ENCODE measurements at places on chromosomes 1 and 21. TPM values are rescaled to one million over a fixed set of nuclear protein-coding genes. Genes with fewer than 3 reads are reported as not detected.

- DNase-seq, result no peak
- H3K27me3 ChIP-seq, result no peaks in the 10 kb centered on the region
- peaks cover 25% of the 10 kb centered on the region for H3K4me1 ChIP-seq
- no peak overlapping the region for H3K4me3 ChIP-seq
- no peaks in the 10 kb centered on the region for H3K36me3 ChIP-seq
Observed at GRCh38 chr1:85363521-85363920, 87.1 kb upstream of the BCL10 start.

Gene LAPTM5
- 0.25 TPM for polyA plus RNA-seq

- peaks cover 23% of the 10 kb centered on the region for H3K27me3 ChIP-seq
- H3K36me3 ChIP-seq, result no peaks in the 10 kb centered on the region
- no peaks in the 10 kb centered on the region for H3K4me1 ChIP-seq
- no peak overlapping the region for H3K4me3 ChIP-seq
Observed at GRCh38 chr1:166882893-166883292, 6.8 kb upstream of the TADA1 start.

- H3K27me3 ChIP-seq, result no peaks in the 10 kb centered on the region
- H3K27ac ChIP-seq, result no peak overlapping the region
- H3K4me1 ChIP-seq, result peaks cover 6% of the 10 kb centered on the region
Observed at GRCh38 chr1:183219616-183220009, 33.5 kb downstream of the LAMC2 start.

GRCh38 chr21:32753818-32754585 lies 17.6 kb downstream of the PAXBP1 start:
- no peak overlapping the region for H3K4me3 ChIP-seq
- no peak for DNase-seq
- no peaks in the 10 kb centered on the region for H3K27me3 ChIP-seq
- no peaks in the 10 kb centered on the region for H3K4me1 ChIP-seq
- H3K27ac ChIP-seq, result no peak overlapping the region
- peaks cover 4% of the 10 kb centered on the region for H3K36me3 ChIP-seq

- DNase-seq, result no peak
- no peak within 1 kb of the TSS for H3K27ac ChIP-seq
- no peaks in the 10 kb centered on the region for H3K4me1 ChIP-seq
- no peak within 1 kb of the TSS for H3K4me3 ChIP-seq
Observed at GRCh38 chr1:230747127-230747730, at the start of gene CAPN9. Gene CAPN9, plus strand, starts transcription at chr1:230747388. Its CDS starts 109 bp downstream, at chr1:230747497.

DNA sequence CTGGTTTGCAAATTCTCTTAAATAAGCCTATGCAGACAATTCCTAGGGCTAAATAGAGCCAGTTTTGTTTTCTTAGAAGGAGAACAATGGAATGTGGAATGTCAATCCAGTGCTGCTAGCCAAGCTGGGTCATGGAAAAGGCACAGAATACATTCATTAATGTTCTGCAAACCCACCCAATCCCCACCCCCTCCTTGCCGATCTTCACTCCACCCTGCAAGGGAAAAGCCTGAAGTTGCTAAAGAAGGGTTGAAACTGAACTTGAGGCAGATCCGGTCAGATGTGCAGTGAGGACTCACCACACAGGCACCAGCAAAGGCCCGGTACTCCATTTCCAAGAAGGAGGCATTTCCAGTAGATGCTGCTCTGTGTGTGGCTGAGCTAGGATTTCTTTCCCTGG lies 179.6 kb downstream of the PLPP3 start:
- no peaks in the 10 kb centered on the region for H3K4me1 ChIP-seq
- DNase-seq, result no peak
- no peak overlapping the region for H3K27ac ChIP-seq
- no peaks in the 10 kb centered on the region for H3K36me3 ChIP-seq

Gene WLS
- polyA plus RNA-seq, result 269 TPM

GRCh38 chr21:44767834-44768831 lies 33.5 kb downstream of the UBE2G2 start:
- no peaks in the 10 kb centered on the region for H3K4me1 ChIP-seq
- no peak overlapping the region for H3K4me3 ChIP-seq
- H3K36me3 ChIP-seq, result peaks cover 12% of the 10 kb centered on the region
- no peaks in the 10 kb centered on the region for H3K27me3 ChIP-seq

Gene LCE1E
- 0.08 TPM for polyA plus RNA-seq

- H3K27ac ChIP-seq, result no peak overlapping the region
- H3K36me3 ChIP-seq, result no peaks in the 10 kb centered on the region
- DNase-seq, result no peak
- no peak overlapping the region for H3K4me3 ChIP-seq
Observed at GRCh38 chr1:215932558-215932957, 365.5 kb downstream of the KCTD3 start.

Gene IRF6
- polyA plus RNA-seq, result 1.00 TPM

Gene GBP4
- polyA plus RNA-seq, result 0.40 TPM

- H3K27me3 ChIP-seq, result no peaks in the 10 kb centered on the region
- peaks cover 24% of the 10 kb centered on the region for H3K36me3 ChIP-seq
- H3K4me3 ChIP-seq, result no peak overlapping the region
- peaks cover 8% of the 10 kb centered on the region for H3K4me1 ChIP-seq
- H3K27ac ChIP-seq, result no peak overlapping the region
Observed at GRCh38 chr1:151405187-151405951, 6.0 kb downstream of the PSMB4 start.

Gene MROH9
- not detected for polyA plus RNA-seq

Gene RUNX3
- 1.8 TPM for polyA plus RNA-seq

DNA sequence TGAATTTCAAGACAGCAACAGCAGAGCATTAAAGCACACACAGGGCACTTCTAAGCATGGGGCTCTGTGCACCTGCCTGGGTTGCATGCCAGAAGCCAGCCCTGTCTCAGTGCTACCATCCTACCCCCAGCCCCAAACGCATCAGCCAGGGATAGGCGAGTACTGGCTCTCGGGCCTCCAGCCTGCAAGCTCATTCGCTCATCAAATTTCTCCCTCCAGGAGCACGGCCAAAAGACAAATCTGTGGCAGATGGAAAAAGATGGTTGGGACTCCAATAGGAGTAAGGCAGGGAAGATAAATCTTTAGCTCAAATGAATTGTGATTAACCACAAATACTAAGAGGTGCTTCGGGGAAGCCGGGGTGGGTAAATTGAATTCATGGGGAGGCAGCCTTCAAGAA lies 189.6 kb downstream of the KAZN start:
- H3K4me3 ChIP-seq, result no peak overlapping the region
- H3K27ac ChIP-seq, result no peak overlapping the region
- no peak for DNase-seq

GRCh38 chr1:165858364-165858823 lies 31.0 kb downstream of the UCK2 start:
- no peak overlapping the region for H3K4me3 ChIP-seq
- H3K4me1 ChIP-seq, result peaks cover 14% of the 10 kb centered on the region
- no peak overlapping the region for H3K27ac ChIP-seq
- no peak for DNase-seq
- H3K27me3 ChIP-seq, result no peaks in the 10 kb centered on the region
- no peaks in the 10 kb centered on the region for H3K36me3 ChIP-seq

Gene CLCA2
- polyA plus RNA-seq, result 1.2 TPM

DNA sequence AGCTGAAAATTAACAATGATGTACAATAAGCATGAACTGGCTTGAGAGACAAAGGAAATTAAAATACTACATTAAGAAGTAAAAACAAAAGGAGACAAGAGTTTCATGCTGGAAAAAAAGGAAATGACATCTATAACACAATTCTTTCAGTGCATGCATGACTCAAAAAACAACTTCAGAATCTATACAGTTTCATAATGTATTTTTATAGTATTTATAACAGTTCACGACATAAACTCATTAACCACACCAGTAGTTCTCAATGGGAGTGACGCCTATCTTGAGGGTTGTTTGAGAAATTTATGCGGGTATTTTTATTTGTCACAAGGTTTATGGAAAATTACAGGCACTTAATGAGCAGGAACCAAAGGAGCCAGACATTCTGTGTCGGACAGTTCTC lies 168.5 kb downstream of the SMYD3 start:
- H3K27me3 ChIP-seq, result no peaks in the 10 kb centered on the region
- H3K4me1 ChIP-seq, result no peaks in the 10 kb centered on the region
- H3K36me3 ChIP-seq, result no peaks in the 10 kb centered on the region
- DNase-seq, result no peak
- H3K4me3 ChIP-seq, result no peak overlapping the region
- H3K27ac ChIP-seq, result no peak overlapping the region

GRCh38 chr1:147539122-147539575 lies 2.2 kb upstream of the BCL9 start:
- DNase-seq, result peak; percentile 98
- no peaks in the 10 kb centered on the region for H3K27me3 ChIP-seq
- peaks cover 12% of the 10 kb centered on the region for H3K4me1 ChIP-seq
- no peak overlapping the region for H3K4me3 ChIP-seq
- no peaks in the 10 kb centered on the region for H3K36me3 ChIP-seq
- peak overlapping the region; percentile 70 for H3K27ac ChIP-seq

GRCh38 chr1:94734963-94735901 lies 84.9 kb upstream of the SLC44A3 start:
- H3K4me3 ChIP-seq, result no peak overlapping the region
- DNase-seq, result peak; percentile 63
- peak overlapping the region; percentile 48 for H3K27ac ChIP-seq
- no peaks in the 10 kb centered on the region for H3K36me3 ChIP-seq
- H3K27me3 ChIP-seq, result no peaks in the 10 kb centered on the region

DNA sequence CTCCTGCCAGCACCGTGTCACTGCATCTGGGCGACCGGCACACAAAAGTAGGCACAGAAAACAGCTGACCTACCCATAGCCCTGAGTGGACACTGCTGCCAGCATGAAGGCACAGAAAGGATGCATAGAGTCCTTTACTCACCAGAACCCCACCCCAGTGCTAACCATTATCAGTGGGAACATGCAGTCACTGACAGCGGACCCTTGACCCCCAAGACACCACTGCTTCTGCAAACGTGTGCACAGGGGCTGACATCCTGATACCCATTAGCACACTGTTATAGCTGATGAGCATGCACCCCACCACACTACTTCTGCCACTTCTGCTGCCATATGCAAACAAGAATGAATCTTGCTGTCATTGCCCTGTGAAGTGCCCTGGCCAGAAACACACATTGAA lies 953.0 kb upstream of the NCAM2 start:
- no peaks in the 10 kb centered on the region for H3K36me3 ChIP-seq
- H3K4me1 ChIP-seq, result no peaks in the 10 kb centered on the region
- no peak overlapping the region for H3K4me3 ChIP-seq
- DNase-seq, result no peak
- H3K27me3 ChIP-seq, result no peaks in the 10 kb centered on the region

Gene ERICH3
- polyA plus RNA-seq, result not detected

DNA sequence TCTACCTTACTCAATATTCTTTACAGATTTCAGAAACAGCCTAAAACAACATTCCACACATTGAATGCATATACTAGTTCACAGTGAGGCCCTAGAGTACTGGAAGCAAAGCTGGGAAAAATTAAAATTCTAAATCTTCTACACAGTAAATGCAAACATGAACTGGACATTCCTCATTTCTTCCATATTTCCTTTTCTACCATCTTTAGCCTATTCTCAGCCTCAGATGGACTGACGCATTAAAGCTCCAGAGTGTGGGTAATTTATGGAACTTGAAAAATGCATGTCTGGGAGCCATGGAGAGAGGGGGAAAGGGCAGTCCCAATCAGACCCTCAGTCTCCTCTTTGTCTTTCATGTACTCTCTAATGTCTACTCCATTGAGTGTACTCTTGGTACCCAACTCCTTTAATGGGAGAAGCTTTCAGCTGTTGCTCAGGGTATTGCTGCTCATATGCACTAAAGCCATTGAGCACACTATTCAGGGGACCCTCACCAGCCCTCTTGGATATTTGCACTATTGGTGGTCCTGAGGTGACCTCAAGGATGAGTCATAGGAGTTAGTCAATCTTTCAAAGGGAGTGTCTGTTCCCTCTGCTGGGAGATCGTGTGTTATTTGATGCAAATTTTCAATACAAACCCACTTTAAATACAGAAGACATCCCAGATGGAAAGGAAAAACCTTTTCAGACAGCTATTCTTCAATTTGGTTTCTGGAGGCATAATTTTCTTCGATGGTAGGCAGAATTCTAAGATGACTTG lies 83.3 kb upstream of the KCNJ15 start:
- H3K4me1 ChIP-seq, result peaks cover 17% of the 10 kb centered on the region
- no peaks in the 10 kb centered on the region for H3K27me3 ChIP-seq
- no peaks in the 10 kb centered on the region for H3K36me3 ChIP-seq
- no peak overlapping the region for H3K27ac ChIP-seq
- H3K4me3 ChIP-seq, result no peak overlapping the region
- no peak for DNase-seq

Gene NOS1AP
- polyA plus RNA-seq, result 0.14 TPM

- no peaks in the 10 kb centered on the region for H3K4me1 ChIP-seq
- H3K4me3 ChIP-seq, result peak overlapping the region; percentile 57
- H3K27ac ChIP-seq, result peak overlapping the region; percentile 73
- peak; percentile 35 for DNase-seq
- no peaks in the 10 kb centered on the region for H3K27me3 ChIP-seq
- H3K36me3 ChIP-seq, result no peaks in the 10 kb centered on the region
Observed at GRCh38 chr1:207321790-207322645, 540 bp downstream of the CD55 start.

GRCh38 chr21:15993951-15994350 lies 264.2 kb downstream of the USP25 start:
- H3K27me3 ChIP-seq, result no peaks in the 10 kb centered on the region
- no peaks in the 10 kb centered on the region for H3K36me3 ChIP-seq
- no peak overlapping the region for H3K27ac ChIP-seq
- H3K4me3 ChIP-seq, result no peak overlapping the region
- no peaks in the 10 kb centered on the region for H3K4me1 ChIP-seq

DNA sequence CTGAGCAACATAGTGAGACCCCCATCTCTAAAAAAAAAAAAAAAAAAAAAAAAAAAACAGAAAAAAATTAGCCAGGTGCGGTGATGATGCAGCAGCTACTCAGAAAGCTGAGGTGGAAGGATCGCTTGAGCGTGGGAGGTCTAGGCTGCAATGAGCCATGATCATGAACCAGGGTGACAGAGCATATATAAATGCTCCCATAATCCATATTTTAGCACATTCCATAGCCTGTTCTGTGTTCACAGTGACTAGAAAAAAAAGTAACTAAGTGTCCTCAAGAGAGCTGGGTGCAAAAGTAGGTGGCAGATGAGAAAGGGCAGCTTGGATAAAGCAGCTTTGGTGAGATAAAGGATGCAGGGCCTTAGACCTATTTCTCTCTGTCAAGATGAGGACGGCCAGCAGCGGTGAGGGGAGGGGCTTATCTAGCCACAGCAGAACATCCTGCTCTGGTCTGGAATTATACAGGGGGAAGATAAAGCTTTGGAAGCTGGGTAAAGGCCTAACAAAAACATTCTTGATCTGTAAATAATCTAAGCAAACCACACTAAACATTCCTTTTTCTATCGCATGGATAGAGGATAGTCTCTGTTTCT lies 205.3 kb downstream of the DAB1 start:
- DNase-seq, result peak; percentile 46
- no peaks in the 10 kb centered on the region for H3K4me1 ChIP-seq
- no peak overlapping the region for H3K27ac ChIP-seq
- no peak overlapping the region for H3K4me3 ChIP-seq
- H3K27me3 ChIP-seq, result no peaks in the 10 kb centered on the region
